ENCODE measurements at places on chromosomes 4 and X.
A peak's percentile ranks its signal among the peaks of the same experiment; 100 is the strongest.

DNA sequence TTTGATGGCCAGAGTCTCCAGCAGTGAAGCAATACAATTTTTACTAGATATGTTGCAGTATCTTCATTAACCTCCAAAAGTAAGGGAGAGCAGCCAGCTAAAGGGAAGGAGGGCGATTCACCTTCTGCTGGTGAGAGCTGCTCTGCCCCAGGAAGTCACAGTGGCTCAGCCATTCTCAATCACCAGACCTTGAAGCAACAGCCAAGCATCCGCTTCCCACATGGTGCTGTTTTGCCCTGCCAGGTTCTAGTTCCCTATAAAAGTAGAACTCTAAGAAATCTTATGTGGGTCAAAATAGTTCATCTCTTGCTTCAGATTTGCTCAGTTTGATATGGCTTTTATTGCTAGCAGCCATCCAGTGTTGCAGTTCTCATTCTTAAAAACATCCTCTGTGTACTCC, 166.8 kb downstream of the STIM2 start:
- DNase-seq = no peak

DNA sequence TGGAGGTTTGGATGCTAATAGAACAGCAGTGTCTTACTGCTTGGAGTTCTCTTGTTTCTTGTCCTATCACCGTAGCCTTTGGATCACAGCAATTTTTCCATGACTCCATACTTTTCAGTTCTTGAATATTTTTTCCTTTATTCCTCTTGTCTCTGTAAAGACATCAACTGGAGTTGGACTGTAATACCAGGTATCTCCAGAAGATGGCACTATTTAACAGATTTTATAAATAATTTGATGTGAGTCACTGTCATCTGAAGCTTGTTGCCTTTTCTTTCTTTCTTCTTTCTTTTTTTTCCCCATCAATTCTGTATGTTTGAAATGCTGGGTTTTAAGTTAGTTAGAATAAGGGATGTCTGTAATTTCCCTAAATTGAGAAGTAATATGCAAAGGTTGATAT, 24.1 kb downstream of the HPRT1 start:
- DNase-seq = no peak

DNA sequence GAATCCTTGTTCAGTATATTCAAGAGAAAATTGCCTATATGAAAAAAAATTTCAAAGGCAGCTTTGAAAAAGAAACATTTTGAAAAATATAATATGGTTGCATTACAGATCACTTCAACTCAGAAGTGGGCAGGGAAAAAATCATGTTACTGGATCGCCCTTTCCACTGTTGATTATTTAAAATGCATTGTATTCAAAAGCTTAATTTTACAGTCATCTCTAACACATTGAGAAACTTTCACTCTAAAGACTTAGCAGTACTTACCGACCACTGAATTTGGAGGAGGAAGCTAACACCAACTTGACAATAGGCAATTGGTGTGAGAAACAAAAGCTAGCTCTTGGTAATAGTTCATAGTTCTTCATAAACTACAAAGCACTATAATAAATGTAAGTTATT, 101.9 kb downstream of the CEP135 start:
- no peak for DNase-seq

- no peak for DNase-seq
Observed at GRCh38 chrX:129706400-129707072, 32.2 kb upstream of the XPNPEP2 start.

DNA sequence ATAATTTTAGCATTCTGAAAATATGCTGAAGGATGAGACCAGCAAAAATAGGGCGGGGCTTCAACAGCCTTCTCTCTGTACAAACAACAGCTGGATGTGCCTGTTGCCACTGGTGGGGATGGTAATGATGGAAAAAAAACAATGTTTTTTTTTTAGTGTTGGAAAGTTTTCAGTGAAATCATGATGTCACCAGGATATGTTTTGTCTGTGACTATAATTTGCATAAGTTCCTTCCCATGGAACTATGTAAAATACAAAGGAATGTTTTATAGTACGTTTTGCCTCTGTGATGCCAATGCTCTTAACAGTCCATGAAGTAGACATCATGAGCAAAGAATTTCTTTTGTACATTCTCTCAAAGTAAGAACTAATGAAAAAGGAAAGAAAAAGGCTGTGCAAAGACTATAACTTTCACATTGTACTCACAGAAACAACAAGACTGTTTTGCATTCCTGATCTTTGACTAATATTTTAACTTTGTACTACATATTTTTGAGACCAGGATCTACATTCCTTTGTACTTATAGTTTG, 589.7 kb downstream of the SPRY1 start:
- no peak for DNase-seq

- DNase-seq = no peak
Observed at GRCh38 chrX:64580605-64581004, 185.4 kb upstream of the MTMR8 start.

- peak; percentile 51 for DNase-seq
Observed at GRCh38 chr4:173013232-173013930, 155.2 kb upstream of the GALNT7 start.

- DNase-seq = no peak
Observed at GRCh38 chrX:153887385-153887784, 1.4 kb upstream of the L1CAM start.

DNA sequence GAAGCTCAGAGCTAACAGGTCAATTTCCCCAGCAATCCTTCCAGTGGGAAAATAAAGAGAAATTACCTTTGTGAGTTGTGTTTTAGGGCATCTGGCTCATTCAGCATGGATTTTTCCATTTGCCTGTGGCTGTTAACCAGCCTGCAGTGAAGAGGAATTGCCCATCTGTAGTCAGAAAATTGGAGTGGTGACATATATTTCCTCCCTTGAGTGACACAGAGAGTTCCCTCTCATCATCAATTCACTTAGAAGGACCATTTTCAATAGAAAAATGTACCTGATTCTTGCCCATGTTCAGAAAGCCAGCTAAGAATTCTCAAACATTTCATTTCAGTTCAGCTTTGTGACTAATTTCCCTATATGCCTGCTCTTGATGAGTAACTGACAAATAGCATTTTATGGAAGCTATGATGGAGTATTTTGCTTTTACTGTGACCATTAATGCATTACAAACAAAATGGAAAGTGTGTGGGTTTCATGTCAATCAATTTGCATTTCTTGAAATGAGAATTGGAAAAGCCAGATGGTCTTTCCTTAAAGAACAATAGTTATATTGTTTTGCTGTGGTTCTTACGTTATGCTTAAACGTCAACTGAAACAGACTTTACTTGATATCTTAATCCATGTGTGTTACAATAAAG, 155.8 kb downstream of the NWD2 start:
- no peak for DNase-seq

DNA sequence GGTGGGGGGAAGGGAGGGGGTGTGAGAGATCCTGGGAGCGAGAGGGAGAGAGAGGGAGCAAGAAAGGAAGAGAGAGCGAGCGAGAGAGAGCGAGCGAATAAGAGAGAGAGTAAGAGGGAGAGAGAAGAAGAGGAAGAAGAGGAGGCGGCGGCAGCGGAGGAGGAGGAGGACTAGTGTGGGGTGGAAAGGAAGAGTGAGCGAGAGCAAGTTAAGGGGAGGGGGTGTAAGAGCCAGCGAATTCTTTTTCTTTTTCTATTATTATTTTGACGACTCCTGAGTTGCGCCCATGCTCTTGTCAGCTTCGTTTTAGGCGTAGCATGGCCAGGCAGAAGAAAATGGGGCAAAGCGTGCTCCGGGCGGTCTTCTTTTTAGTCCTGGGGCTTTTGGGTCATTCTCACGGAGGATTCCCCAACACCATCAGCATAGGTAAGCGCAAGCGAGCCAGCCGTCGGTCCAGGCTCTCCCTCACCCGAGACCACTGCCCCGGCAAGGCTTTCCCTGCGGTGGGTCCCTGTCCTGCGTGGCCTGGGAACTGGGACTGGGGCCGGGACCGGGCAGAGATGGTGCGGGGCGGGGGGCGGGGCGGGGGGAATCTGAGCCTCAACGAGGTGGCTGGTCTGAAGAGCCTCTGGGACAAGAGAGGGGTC, at the start of gene GRIA3:
Gene GRIA3 (plus strand): TSS at position 60 of the 647 bp plus-strand sequence. CDS start 258 bp downstream, at position 318.
- DNase-seq = no peak

DNA sequence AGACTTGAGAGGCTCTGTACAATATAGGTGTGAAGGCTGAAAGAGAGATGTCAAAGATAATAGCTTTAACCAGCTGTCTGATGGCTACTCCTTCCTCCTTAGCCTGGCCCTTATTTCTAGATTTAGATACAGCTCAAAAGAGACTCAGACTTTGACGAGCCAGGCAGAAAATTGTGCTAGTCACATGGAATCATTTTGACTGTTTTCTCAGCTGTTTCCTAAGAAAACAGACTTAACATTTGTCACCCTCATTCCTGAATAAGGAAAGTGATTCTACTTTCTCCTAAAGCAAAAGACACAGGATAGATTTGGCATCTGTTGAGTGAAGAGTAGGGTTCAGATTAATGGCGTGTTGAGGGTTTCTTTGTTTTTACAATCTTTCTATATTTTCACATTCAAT, 340.7 kb downstream of the DHX15 start:
- no peak for DNase-seq

- no peak for DNase-seq
Observed at GRCh38 chr4:186930024-186930423, 206.4 kb upstream of the FAT1 start.

DNA sequence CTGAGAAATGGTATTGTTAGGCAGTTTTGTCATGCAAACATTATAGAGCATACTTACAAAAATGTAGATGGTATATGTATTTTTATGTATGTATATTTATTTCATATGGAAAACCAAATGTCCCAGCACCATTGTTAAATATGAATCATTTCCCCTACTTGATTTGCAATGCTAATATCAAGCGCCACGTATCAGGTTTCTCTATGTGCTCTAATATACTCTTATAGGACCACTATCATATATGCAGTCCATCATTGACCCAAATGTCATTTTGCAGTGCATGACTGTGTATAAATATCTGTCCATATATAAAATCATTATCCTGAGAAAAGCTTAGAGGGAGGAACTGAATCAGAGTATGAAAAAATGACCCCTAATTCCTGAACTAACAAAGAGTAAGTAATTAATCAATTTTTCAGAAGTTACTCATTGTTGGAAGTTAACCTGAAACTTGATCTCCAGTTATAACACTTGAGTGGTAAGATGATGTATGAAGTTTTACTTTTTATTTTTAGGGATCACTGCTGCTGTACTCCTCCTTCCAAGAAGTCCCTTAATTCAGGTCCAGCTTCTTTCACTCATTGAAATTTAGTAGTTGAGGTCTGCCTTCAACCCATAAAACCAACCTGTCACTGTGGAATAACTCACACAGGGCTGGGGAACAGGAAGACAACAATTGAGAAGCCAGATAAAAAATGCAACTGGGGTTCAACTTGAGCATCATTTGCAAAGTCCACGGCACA, 134.8 kb upstream of the LDB2 start:
- DNase-seq = no peak

DNA sequence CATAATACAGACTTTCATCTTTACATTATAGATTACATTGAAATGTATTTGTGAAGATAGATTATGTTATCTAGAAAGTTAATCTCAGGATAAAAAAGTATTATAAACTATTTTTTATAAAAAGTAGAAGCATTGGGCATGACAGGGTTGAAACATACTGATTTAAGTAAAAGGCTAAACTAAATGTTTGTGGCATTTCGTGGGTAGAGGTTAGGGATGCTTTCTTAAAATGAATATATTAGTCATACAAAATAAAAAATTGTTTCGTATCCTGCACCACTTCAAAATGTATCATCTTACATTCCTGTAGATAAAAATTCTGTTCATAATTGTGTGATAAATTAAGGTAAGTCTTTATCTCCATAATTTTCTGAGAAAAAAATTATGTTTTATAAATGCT, 603.6 kb downstream of the SPRY1 start:
- no peak for DNase-seq

GRCh38 chr4:52948057-52948423, 85.9 kb downstream of the RASL11B start:
- no peak for DNase-seq

GRCh38 chr4:20809812-20810211, 109.6 kb downstream of the PACRGL start:
- DNase-seq = no peak

DNA sequence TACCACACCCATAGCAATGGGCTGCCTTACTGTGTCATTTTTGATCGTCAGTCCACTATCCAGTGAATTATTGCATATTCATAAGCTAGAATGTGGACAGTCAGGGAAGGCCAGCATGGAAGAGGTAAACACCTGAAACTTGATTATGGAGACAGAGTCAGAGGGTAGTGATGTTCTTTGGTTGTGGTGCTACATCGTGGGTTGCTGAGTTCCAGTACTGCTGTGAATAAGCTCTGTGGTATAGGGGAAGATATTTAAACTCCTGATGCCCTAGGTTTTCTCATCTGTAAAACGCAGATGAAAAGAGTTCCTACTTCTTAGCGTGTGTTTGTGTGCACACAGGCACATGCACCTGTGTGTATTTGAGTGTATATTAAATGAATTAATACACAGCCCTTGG, 69.9 kb downstream of the CPE start:
- DNase-seq = no peak

DNA sequence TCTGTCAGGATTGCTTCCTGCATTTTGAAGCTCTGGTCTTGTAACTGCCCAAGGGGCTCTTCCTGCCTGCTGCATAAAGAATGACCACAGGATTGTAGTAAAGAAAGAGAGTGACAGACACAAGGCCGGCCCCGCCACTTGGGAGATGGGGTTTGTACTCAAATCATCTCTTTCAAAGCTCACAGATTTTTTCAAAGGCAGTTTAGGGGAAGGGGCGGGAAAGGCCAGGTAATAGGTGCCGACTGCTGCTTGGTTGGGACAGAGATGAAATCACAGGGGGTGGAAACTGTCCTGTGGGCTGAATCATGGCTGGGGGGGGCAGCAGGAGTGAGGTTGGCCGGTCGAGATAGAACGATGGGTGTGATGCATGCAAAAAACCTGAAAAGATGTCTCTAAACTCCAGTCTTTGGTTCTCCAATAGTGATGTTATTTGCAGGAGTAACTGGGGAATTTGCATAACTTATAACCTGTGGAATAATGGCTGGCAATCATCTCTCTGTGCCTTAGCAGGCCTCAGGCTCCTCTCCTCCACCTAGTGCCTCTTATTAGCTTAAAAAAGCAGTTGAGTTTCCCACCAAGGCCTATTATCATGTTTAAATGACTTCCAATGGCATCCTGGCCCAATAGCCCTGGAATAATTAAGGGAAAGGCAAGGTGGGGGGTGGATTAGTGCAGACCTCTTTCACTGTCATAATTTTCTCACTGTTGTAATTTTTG, 778.4 kb upstream of the FRG1 start:
- no peak for DNase-seq

DNA sequence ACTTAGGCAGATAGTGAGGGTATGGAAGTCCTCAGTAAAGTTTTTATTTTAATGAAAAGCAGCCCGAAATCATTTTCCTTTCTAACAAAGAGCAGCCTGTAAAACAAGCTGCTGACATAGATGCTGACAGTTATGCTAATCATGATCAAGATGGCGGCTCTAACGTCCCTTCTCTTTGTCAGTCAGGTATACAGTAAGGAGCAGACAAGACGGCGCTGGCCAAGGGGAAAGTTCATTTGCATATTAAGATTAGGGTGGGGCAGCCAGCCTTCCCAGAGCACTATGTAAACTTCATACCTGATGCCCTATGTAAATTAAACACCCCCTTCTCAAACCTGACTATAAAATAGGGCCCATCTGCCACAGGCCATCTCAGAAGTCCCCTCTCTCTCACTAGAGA, 76.9 kb downstream of the MAGEB10 start:
- DNase-seq = no peak
